ENCODE measurements at places on chromosomes 3 and 15.

DNA sequence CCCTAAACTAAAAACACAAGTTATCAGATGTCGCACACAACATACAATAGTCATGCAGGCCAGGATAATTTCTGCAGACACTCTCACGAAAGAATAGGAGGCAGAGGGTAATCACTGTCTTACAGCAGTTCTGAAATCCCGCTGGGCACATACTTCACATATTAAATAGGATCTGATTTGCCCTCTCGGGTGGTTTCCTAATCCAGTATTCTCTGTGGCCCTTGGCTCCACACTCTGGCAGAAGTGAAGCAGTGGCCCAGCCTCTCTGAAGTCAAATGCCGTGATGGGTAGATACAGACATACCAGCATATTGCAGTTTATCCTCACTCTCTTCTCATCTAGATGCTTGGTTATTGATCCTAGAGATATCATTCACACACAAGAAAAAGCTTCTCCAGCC is 19.0 kb downstream of the GADL1 start:
- no peak for DNase-seq

- no peak for DNase-seq
Measured at GRCh38 chr15:67010898-67011616, 54.3 kb upstream of the SMAD3 start.

DNA sequence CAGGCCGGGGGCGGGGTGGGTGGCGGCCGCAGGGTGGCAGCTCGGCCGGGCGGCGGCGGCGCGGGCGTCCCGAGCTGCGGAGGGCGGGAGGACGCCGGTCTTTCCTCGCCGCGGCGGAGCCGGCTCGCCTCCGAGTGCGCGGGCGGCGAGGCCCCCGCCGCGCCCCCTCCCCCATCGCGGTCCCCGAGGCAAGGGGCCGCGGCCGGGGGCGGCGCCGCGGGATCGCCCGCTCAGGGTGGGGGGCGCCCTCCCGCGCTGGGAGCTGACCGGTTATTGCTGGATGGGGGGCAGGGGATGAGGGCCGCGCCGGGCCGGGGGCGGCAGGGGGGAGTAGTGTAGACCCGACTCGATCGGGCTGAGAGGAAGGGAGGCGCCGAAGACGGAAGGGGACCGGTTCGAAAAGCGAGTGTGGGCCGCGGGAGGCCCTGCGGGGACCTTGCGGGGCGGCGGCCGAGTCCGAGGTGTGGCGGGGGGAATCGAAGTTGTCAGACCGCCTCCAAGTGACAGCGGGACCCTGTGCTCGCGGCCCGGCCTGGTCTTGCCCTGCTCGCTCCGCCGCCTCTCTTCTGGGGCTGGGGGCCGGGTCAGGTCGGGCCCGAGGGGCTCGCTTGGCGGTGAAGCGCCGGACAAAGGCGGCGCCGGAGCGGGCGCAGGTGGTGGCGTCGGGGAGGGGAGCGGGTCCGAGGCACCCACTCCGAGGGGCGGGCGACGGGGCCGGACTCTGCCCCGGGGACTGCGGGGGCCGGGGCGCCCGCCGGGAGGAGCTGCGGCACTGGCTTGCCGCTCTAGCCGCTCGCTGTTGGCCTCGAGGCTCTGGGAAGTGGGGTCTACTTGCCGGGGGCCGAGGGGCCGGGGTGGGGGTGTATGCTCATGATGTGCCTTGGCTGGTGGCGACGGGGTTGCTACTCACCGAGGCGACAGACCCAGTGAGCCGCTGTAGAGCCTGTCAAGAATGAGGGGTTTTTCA is 1.1 kb downstream of the BAHD1 start:
- DNase-seq = no peak

- DNase-seq = no peak
Measured at GRCh38 chr3:129348734-129349133, 70.1 kb downstream of the HMCES start.

DNA sequence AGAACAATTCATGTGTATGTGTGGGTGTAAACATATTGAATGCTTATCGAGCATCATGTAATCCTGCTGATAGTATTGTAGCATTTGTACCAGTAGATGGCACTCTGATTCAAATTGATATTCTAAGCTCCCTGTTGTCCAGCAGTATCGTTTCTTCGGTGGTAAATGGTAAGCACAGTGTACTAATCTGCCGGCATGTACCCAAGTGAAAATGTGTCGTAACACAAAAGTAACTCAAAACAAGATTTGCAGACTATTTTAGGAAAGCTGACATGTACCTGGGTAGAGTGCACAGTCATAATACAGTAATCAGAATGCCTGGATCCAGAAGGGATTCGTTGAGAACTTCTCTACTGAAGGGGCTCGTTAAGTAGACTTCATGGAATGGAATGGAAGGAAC is 31.7 kb upstream of the MNS1 start:
- no peak for DNase-seq

DNA sequence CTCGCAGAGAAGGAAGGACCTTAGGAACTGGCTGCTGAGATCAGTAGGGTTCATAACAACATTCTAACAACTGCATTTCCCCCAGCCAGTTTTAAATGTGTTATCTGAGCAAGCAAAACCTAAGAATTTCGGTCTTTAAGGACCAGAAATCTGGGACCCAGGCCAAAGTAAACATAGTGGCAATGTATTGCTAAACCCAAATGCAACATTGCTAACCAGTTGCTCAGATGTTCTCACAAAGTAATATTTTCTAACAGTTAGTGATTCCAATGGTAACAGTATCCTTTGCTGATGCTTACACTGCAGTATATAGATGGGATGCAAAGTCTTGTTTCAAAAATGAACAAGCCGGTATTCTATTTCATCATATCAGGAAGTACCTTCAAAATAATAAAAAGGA is 254.3 kb downstream of the RYR3 start:
- no peak for DNase-seq

- DNase-seq = no peak
Measured at GRCh38 chr3:43001556-43002121, 22.5 kb downstream of the GASK1A start.

DNA sequence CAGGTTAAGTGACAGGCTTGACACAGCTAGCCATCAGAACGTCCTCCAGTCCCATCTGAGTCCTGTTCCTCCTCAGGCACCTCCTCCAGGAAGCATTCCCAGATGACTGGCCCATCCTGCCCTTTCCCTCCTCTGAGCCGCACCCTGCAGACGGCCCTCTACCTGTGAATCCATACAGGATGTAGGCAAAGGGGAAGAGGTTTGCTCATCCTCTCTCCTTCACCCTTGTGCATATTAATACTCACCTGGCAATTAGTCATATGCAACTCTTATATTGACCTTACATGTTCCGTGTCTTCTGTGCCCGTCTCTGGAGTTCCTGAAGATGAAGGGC is 61.9 kb downstream of the SMAD3 start:
- no peak for DNase-seq

DNA sequence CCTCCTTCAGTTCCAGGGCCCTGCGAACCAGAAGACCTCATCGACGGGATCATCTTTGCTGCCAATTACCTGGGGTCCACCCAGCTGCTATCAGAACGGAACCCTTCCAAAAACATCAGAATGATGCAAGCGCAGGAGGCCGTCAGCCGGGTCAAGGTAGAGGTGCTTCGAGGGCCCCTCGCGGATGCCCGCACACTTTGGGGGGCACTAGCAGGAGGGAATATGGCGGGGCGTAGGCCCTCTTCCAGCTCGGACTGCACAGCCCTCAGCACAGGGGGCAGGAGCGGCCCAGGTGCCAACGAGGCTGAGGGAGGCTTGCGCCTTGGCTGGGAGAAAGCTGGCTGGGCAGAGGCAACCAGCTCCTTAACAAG is 176.6 kb downstream of the NSMCE3 start:
- DNase-seq = no peak

DNA sequence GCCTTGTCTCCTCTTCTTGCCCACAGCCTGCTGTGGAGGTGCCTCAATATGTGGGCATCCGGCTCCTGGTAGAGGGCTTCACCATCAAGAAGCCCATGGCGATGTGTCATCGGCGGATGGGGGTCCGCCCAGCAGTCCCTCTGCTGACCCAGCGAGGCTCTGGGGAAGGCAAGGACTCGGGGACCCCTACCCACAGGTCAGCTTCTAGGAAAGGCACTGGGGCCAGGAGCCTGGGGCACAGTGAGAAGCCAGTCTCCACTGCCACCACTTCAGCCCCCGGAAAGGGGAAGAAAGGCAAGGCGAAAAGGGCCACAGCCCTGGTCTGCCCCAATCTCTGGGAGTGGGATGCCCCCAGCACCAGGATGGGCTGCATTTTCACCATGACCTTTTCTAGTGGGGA is 10.7 kb downstream of the RPUSD3 start:
- DNase-seq = no peak

DNA sequence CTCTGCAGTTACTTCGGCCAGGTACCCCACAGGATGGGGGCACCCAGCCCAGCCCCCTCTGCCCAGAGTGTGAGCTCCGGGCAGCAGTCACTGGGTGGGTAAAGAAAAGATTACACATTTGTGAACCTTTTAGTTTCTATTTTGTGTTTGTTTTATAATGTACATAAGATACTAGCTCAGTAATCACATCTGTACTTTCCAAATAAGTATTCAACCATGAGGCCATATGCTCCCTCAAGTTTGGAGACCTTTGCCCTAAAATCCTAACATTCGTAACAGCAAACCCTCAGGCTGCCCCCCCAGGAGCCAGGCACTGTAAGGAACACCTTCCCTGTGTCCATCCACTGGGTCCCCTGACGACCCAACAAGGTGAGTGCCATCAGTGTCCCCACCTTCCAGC is 68.3 kb upstream of the SLC6A6 start:
- DNase-seq = no peak

DNA sequence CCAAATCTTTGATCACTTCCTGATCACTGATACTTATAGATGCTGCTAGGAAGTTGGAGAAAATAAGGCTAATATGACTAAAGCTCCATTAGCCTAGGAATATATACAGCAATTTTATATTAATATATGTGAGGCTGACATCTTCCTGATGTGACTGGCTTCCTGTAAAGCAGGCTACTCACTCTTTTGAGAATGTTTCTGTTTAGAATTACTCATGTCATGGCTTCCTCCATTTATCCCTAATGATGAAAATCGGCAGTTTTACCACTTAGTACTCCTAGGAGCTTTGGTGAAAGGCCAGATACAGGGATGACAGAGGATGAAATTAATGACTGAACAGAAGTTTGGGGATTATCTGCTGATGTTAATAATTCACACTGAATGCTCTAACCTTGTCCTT is 3.9 kb upstream of the MAP1A start:
- DNase-seq = no peak

GRCh38 chr3:147008886-147009285 is 397.5 kb downstream of the ZIC4 start:
- no peak for DNase-seq

- no peak for DNase-seq
Measured at GRCh38 chr3:67941433-67942030, 287.1 kb upstream of the SUCLG2 start.

- DNase-seq = no peak
Measured at GRCh38 chr3:18500322-18500721, 75.2 kb upstream of the SATB1 start.

DNA sequence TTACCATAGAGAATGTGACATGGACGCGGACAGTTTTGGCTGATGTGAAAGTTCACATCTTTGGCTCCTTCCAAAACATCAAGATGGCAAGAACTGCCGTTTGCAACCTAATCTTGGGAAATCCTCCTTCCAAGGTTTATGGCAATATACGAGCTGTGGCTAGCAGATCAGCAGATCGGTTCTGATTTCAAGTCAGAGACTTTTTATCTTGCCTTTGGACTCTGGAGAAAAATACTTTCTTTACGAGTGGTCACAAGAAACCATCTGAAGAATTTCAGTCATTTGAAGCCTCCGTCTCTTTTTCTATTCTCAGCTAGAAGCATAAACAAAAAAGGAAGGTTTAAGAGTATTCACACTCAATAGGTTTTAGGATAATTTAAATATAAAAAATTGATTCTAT is 153.5 kb upstream of the MEIS2 start:
- DNase-seq = no peak

- no peak for DNase-seq
Measured at GRCh38 chr3:132317229-132317948, at the start of gene ACP3. Gene ACP3, plus strand, starts transcription at chr3:132317407. Its CDS starts 50 bp downstream, at chr3:132317457.

DNA sequence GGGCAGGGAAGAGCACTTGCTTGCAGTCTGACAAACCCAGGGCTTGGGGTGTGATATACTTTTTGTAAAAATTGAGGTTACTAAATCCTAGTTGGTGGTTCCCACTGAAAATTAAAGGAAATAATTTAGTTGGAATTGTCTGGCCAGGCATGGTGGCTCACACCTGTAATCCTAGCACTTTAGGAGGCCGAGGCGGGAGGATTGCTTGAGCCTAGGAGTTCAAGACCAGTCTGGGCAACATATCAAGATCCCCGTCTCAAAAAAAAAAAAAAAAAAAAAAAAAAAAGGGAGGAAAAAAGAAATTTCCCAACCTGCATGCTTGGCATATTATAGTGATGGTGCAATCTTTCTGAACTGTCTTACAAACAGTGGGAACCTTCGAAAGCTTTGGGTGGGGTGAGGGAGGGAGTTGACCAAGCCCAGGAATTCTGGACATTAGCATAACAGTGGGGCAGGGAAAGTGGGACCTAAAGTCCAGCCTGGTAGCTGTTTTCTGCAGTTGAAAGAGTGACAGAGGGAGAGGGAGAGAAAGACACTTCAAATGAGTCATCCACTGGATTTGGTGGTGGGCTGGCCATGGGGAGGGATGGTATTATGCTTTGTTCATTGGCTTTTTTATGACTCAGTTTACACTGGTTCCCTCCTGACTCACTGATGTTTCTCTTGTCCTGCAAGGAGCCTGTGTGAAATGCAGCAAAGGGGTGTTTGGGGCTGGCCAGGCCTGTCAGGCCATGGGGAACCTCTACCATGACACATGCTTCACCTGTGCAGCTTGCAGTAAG is 41.1 kb downstream of the LIMD1 start:
- DNase-seq = no peak

DNA sequence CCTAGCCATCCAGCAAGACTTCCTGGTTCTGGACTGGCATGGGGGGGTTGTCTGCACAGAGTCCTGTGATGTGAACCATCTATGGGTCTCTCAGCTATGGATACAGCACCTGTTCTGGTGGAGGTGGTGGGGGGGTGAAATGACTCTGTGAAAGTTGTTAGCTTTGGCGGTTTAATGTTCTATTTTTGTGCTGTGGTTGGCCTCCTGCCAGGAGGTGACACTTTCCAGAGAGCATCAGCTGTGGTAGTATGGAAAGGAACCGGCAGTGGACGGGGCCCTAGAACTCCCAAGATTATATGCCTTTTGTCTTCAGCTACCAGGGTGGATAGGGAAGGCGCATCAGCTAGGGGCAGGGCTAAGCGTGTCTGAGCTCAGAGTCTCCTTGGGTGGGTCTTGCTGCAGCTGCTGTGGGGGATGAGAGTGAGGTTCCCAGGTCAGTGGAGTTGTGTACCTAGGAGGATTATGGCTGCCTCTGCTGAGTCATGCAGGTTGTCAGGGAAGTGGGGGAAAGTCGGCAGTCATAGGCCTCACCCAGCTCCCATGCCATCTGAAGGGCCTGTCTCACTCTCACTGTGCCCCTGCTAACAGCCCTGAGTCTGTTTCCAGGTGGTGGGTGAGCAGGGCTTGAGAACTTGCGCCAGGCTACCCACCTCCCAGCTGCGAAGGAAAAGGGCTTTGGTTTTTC is 7.1 kb upstream of the LARS2 start:
- DNase-seq = no peak

DNA sequence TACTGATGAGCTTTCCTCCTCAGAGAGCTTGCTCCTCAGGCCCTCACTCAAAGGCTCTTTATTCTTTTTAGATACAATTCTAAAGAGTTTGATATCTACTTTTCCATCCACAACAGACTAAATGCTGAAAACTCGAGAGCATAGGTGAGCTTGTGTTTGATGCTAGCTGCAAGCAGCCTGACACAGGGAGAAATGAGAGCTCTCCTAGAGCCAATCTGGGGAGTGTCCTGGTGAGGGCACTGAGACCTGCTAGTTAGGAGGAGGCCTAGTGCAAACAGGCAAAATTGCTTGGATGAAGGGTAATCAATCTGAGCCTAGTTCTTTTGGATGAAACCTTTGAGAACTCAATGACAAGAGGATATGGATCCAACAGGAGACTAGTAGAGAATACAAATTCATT is 300.8 kb downstream of the ZBTB20 start:
- DNase-seq = no peak
